MG63 (cell line): ENCODE measurements at places on chromosomes 7 and 10. TPM values are rescaled to one million over a fixed set of nuclear protein-coding genes. Genes with fewer than 3 reads are reported as not detected.
A peak's percentile ranks its signal among the peaks of the same experiment; 100 is the strongest.

DNA sequence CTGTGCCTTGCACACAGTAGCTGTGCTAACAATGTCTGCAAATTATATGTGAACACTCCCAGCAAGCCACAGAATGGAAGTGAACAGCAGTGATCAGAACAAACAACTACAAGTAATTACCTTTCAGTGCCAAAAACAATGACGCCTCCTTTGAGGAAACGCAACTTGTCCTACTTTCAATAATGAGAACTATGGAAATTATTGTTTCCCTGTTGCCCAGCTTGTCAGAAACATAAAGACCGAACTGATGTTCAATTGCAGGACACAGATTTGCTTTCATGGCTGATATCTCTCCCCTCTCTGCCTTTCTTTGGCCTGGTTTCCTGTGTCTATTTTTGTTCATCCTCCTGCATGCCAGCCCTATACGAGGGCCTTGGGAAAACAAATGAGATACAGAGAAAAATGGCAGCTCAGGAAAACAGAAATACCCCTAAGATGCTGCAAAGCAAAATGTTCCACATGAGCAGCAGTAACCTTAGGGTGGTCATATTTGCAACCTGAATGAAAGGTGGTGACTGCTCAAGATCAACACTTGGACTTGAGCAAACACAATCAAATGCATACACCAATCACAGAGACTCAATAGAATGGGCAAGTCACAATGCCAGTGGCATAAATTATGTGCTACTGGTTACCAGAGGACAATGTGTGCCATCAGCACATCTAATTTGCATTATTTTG, 26.8 kb downstream of the COBL start:
- no peak for DNase-seq

- no peak for DNase-seq
These were observed 25.7 kb upstream of the SEC61A2 start for GRCh38 chr10:12103802-12104201.

GRCh38 chr10:103616705-103617601, 123.4 kb downstream of the NEURL1 start:
- peak; percentile 28 for DNase-seq

Gene CTAGE8
- 0.57 TPM in 1 of 2 replicates, not detected in the other for total RNA-seq

Gene HTR7
- 6.4 and 7.6 TPM in 2 replicates for total RNA-seq

Gene C7orf33
- not detected in 2 replicates for total RNA-seq
